ENCODE measurements at places on chromosomes 7 and 10. TPM values are rescaled to one million over a fixed set of nuclear protein-coding genes. Genes with fewer than 3 reads are reported as not detected.

Gene SPDYE1
- polyA plus RNA-seq, result 1.9 TPM

Gene CTAGE15
- 0.08 TPM for polyA plus RNA-seq

DNA sequence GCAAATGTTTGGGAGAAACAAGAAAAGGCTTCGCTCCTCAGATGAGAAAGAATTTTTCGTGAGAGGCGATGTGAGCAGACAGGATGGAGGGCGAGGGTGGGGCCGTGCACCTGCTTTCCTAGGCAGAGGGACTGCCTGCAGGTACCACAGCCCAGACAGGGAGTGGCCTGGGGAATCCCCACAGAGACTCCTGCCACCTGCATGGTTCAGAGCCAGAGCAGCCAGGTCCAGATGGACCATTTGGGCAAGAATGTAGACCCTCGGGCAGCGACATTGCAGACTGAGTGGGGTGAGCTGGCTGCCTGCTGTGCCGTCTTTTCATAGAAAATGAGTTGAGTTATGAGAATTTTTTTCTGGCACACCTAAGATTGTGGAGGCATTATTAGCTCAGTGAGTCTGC lies 216.8 kb downstream of the SNX10 start:
- DNase-seq, result no peak

DNA sequence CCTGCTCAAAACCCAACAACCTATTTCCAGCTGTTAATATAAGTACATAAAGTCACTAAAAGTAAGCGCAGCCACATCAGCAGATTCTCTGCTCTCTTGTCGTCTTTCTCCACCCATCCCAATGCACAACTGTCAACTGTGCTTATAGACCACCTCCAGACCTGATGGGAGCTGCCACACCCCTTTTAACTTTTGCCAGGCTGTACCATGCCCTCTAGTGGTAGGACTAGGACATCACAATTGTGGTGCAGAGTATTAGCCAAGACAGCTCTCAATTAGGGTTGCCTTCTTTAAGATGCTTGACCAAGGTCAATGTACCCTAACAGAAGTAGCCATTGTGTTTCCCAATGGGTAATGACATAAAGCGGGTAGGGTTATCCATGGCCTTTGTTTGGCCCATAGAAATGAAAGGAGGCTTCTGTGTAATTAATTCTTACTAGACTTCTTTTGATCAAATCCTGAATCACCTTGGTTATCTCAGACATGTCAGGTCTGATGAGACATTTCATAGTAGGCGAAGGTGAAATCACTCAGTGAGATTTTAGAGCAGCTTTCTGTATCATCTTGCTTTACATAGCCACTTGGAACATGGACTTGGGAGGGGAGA lies 68.1 kb downstream of the SCRN1 start:
- DNase-seq, result no peak

Gene PRLHR
- polyA plus RNA-seq, result not detected

DNA sequence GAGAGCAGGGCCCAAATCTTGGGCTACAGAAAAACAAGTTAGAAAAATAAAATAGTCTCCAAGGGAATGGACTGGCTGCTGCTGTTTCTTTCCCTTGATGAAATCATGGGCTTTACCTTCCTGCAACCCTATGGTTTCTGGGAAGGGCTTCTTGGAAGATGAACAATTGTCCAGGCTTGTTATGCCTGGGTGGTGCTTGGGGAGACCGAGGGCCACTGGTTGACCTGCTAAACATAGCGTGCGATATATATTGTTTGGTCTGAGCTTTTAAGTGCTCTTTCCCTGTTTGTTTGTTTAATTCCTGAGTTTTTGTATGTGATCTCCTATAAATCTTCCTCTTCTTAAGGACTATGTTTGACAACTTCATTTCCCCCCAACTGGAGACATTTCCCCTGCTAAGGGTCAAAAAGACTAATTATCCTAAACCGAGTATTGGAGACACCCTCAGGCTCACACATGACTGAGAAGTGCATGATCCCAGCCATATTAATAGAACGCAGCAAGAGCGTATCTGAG lies 37.9 kb downstream of the SLC25A28 start:
- DNase-seq, result no peak

DNA sequence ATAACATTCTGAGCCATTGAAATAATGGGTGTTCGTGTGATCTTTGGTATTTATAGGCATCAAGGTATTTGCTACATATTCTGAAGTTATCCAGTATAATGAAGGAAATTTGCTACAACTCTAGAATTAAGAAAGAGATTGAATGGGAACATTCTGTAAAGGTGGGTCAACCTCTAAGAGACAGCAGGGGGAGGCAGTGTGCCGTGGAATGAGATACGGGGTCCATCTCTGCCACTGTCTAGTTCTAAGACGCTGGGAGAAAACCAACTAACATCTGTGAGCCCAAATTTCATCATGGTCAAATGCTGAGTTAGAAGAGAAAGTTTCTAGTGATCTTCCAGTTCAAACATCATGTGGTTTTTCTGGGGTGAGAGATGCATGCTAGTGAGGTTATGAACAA lies 368.9 kb downstream of the SORCS1 start:
- DNase-seq, result peak; percentile 29

Gene MALRD1
- 2.4 TPM for polyA plus RNA-seq

DNA sequence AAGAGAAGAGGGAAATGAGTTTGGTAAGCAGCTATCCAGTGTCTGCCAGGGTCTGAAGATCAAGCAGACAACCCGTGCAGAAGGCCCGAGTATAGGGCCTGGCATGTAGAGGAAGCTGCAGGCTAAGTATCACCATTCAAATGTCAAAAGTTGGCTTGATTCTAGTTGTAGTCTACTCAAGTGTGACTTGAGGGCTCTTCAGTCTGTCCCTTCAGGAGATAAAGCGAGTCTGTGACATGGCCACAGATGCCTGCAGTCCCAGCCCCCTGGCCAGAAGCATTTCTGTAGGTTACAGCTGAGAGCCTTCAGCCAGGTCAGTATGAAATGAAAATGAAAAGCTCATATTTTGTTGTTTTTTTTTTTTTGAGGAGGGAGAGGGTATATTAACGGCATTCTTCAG lies 97.8 kb upstream of the EEPD1 start:
- DNase-seq, result no peak

Gene GRID1
- polyA plus RNA-seq, result 1.6 TPM

DNA sequence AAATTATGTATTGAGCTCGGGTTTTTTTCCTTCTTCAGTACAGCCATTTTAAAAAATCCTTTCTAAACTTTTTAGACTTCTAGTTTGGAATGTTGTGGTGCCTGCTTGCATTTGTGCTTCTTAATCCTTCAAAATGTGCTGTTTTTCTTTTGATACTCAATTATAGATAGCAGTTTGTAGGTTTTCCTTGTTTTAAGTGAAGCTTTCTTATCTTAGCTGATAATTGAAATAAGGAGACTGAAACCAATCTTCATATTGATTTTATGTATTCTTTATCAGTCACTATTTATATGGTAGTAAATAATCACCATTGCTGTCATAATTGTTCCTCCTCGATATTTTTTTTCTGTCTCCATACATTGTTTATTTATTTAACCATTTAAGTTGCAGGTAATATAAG lies 56.6 kb downstream of the TAF3 start:
- no peak for DNase-seq

DNA sequence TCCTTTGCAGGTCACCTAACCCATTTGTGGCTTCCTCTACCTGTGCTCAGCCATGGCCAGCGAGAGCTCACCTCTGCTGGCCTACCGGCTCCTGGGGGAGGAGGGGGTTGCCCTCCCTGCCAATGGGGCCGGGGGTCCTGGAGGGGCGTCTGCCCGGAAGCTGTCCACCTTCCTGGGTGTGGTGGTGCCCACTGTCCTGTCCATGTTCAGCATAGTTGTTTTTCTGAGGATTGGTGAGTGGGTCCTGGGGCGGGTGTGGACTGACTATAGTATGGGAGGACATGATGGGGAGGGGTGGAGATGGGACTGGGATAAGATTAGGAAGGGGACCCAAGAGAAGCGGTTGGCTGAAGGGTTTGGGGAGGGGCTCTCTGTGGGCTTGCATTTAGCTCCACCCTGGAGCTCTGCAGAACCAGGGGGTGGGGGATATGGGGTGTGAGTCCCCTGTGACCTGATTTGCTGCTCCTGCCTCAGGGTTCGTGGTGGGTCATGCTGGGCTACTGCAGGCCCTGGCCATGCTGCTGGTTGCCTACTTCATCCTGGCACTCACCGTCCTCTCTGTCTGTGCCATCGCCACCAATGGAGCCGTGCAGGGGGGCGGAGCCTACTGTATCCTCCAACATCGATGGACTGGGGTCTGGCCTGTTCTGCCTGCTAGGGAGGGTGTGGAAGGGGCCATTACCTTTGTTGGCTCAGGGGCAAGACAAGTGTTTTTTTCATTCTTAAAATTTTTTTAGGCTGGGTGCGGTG lies 1.8 kb downstream of the SLC12A9 start:
- no peak for DNase-seq

DNA sequence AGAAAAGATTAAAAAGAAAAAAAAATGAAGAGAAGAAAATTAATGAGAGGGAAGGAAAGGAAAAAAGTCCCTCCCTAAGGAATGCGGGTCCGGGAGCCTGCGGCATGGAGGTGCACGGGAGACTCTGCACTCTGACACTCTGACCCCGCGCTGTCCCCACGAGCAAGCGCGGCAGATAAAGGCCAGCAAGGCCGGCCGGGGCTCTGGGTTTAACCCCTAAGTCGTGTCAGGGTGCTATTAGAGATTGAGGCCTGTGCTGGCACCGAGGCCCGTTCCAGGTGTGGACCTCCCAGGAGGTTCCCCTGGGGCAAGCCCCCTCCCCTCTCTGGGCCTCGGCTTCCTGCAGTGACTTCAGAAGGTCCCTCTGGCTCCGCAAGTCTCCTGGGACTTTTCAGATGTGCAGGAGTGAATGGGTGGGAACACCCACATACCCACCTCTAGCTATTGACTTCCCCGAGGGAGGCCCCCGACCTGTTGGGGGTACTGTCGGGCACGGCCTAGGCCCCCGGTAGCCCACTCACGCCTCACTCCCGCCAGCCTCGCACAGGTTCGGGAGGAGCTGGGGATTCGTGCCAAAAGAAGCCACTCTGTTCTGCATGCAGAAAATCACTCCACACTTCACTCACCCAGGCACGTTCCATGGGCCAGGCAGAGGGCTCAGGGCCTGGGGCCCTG lies 164.1 kb downstream of the TCERG1L start:
- DNase-seq, result no peak

GRCh38 chr10:79086822-79087221 lies 18.1 kb downstream of the ZMIZ1 start:
- DNase-seq, result no peak

DNA sequence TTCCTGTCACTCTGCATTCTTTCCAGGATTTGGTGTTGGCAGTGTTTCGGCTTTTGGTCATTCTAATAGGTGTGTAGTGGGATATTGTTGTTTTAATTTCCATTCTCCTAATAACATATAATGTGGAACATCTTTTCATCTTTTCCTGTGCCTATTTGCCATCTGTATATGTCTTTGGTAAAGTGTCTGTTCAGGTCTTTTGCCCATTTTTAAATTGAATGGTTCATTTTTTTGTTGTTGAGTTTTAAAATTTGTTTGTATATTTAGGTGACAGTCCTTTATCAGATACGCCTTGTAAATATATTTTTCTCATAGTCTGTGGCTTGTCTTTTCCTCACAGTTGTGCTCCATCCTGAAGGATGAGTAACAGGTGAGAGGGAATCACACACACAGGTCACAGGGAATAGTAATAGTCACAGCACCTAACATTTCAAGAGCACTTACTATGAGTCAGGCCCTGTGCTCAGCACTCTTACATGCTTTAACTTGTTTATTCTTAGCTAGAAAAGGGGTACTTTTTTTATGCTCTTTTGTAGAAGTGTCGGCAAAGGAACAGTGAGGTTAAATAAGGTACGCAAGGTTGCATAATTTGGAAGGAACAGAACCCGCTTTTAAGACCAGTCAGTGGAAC lies 117.1 kb upstream of the GATA3 start:
- DNase-seq, result no peak

DNA sequence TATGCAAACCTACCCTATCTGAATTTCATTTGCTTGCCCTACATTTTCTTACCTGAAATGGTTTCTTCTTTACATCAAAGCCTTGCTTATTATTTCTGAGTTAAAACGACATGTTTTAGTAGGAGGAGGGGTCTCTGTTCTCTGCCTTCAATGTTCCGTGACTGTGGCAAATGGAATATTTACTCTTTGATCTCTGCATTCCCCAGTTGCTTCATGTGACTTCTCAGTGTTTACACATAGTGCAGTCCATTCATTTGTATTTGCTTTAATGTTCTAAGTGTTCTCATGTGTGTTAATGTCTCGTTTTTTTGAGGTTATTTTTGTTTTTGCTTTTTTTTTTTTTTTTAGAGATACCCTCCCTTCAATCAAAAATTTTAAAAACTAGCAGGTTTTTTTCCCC lies 75.8 kb downstream of the GNAI1 start:
- no peak for DNase-seq

DNA sequence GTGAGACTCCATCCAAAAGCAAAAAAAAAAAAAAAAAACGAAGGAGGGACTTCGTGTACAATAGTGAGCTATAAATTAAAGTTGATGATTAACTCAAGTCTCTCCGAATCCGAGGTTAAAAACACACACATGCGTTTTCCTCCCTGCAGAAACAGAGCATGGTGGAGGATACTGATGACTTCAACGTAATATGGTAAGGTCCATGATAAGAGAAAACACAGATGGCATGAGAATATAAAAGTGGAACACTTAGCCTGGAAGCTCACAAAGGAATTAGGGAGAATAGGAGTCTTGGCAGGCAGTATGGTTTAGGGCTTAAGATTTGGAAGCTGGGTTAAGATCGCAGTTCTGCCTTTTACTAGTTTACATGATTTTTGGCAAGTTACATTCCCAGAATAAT lies 20.1 kb upstream of the GSTK1 start:
- DNase-seq, result no peak

DNA sequence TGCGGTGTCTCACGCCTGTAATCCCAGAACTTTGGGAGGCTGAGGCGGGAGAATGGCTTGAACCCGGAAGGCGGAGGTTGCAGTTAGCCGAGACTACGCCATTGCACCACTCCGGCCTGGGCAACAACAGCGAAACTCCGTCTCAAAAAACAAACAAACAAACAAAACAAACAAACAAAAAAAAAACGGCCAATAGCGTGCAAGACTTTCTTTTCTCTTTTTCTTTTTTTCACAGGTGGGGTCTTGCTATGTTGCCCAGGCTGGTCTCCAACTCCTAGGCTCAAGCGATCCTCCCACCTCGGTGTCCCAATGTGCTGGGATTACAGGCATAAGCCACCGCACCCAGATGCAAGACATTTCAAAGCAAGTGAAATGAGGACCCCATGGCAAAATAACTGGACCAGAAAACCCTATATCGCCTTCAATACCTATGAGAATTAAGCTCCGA lies 1.6 kb downstream of the PSAP start:
- no peak for DNase-seq

DNA sequence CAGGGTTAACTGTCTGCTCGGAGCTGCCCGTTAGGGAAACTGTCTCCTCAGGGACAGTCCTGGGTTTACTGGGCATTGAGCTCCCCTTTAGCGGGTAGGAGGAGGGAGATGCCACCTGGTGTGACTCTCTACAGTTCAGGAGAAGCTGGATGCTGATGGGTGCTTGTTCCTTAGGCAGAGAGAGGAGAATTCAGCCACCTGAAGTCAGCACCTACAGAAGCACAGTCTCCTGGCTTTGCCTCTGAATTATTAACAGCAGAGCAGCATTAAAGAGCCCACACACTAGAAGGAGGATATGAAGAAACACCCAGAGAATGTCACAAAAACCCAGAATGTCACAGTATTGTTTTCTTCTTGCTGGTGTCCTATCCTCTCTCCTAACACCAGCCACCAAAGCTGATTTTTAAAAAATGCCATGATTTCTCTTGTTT lies 696 bp downstream of the GIMAP4 start:
- DNase-seq, result no peak

- DNase-seq, result no peak
Measured at GRCh38 chr10:14705548-14706230, 69.0 kb downstream of the FAM107B start.

Gene TRPV5
- 0.65 TPM for polyA plus RNA-seq
